ENCODE measurements at places on chromosomes 3 and 15.

- no peak for DNase-seq
These were observed 78.8 kb upstream of the BOC start for GRCh38 chr3:113132571-113132996.

DNA sequence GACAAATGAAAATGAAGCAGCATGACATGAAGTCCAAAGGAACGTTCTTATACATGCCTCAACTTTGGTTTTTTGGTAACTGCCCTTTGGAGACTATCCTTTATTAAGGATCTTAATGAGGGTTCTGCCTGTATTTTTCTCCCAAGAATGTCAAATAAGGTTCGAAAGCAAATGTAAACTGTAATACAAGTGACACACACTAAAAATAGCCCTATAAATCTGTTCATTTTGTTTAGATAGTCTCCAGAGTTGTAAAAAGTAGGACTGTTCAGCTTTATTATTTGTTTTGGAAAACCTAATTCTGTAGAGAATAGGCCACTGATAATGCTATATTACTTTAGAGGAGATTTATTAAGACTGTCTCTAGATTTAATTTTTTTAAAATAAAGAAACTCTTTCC, 80.5 kb upstream of the CDIN1 start:
- DNase-seq, result no peak

DNA sequence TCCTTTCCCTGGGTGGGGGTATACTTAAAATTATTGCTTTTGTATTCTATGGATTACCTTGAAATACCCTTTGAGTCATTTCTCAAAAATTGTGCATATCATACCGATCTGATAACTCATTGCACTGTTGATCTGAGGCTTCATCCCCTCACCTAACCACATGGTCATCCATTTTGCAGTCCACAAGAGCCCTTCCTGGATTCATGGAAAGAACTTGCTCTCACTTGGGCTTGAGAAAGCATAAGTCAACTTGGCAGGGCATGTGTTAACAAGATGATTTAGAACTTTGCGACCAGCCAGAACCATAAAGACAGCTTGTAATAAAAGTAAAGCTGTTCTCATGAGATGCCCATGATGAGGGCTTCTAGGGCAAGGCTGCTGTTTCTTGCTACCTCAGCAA, 22.2 kb downstream of the MME start:
- no peak for DNase-seq

DNA sequence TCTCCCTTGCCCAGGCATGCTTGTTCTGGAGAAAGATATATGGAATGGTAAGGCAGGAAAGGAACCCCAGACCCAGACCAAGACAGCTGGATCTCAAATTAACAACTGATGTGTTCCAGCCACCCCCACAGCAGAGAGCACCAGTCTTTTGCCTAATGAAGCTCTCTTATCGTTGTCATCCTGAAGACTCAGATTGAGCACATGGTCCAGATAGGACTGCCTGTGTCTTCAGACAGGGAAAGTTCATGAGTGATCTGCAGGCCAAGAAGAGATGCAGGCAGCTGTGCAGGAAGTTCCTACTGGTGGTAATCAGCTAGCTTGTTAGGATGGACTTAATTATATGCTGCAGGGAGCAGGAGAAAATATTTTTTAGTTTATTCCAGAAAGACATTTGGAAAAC, 53.3 kb downstream of the PPP2R3A start:
- DNase-seq, result no peak

DNA sequence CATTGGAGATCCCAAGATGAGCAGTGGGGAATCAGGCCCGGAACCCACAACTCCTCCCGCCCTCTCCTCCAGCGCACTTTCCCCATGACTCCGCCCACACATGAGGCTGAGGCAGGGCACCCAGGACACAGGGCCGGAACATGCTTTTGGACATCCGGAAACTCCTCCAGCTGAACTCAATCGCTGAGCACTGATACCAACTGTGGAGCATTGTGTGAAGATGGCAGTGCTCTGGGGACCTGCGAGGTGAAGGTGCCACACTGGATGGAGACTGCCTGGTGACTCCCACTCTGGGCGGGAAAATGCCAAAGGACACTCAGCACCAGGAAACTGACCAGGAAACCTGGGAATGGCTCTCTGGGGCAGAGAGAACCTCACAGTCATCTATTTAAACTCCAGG, 189.1 kb downstream of the FAM43A start:
- no peak for DNase-seq

DNA sequence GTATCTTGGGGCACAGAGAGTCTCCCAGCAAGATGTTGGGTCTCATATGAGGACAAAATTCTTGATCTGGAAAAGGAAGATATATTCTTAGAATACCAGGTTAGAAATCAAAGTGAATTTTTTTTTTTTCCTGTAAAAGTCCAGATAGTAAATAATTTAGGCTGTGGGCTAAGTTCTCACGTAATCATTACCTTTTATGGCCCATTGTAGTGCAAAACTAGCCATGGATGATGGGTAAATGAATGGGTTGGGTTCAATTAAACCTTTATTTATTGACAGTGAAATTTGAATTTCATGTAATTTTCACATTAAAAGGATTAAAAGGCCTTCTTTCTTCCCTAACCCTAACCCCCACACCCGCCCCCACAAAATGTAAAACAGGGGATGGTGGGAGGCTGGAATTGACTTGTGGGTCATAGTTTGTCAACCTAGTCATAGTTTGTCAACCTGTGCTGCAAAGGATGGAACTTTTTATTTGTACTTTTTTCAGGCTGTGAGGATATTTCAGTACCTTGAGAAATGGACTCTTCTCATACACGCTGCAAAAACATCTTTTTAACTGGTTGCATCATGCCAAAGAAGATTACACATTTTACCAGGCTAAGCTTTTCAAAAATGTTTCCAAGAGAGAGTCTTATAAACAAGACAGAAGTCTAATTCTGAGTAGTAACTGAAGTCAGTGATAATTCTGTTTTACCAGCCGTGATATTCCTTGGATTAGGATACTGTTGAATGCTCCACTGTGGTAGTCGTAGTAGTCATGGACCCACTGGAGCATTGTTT, 138.8 kb downstream of the AKAP13 start:
- DNase-seq, result no peak

DNA sequence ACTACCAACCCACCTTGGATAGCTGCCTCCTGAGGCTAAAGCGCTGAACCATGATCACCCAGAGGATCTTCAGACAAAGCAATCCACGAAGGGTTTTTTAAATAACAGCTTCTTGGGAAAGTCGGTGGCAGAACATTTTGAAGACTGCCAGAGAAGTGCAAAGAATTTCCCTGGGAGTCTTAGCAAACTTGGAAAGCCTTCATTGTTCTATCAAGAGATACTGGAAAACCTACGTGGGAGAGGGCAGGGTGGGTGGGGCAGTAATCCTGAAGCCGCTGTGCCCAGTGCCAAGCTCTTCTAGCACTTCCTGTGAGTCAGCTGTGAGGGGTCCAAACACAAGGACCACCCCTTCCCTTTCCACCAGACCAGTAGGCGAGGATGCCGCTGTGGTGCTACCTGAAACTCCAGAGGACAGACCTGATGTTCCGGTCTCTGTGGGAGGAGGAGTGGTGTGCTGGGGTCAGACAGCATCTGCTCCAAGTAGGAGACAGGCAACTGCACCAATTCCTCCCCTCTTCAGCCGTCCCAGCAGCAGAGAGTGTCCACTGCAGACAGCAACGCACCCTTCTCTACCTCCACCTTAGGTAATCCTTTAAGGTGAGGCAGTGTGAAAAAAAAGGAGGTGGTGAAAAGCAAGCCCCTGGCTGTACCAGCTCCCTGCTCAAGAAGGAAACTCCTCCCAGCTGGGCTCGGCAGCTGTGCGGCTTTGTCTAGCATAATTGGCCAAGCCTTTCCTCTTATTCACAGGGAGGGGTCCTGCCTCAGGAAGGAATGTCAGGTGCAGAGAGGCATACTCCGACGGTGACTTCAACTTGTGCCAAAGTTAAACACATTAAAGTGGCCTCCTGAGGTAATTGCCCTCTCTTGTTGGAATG, 99.0 kb downstream of the TMCC1 start:
- no peak for DNase-seq

GRCh38 chr3:175102161-175102560, 243.0 kb downstream of the NAALADL2 start:
- DNase-seq, result no peak

- DNase-seq, result no peak
These were observed 29.4 kb downstream of the NR2F2 start for GRCh38 chr15:96359616-96360521.

- DNase-seq, result no peak
These were observed 106.1 kb upstream of the COL8A1 start for GRCh38 chr3:99532246-99532645.

DNA sequence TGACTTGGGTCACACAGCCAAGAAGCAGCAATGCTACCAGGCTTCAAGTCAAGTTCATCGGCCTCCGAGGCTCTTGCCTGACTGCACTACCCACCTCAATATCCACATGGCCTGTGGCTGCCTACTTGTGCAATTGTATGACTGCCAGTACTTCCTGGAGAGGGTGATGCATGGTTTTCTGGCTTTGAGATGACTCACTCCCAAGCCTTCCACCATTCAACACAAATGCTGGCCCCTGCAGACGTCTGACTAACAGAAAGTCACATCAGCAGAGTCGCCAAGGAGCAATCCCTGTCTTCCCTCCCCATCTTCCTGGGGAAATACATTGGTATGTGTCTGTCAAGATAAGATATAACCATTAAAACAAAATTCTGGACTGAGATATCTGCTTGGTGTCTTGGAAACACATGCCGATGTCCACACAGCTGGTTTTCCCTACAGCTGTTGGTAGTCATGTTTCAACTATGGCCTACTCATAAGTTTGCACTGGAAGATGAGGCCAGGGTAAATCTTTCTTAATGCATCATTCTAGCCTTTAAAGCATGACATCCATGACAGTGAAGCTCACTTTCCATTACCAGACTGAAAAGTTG, 79.6 kb upstream of the SPATA12 start:
- DNase-seq, result no peak

DNA sequence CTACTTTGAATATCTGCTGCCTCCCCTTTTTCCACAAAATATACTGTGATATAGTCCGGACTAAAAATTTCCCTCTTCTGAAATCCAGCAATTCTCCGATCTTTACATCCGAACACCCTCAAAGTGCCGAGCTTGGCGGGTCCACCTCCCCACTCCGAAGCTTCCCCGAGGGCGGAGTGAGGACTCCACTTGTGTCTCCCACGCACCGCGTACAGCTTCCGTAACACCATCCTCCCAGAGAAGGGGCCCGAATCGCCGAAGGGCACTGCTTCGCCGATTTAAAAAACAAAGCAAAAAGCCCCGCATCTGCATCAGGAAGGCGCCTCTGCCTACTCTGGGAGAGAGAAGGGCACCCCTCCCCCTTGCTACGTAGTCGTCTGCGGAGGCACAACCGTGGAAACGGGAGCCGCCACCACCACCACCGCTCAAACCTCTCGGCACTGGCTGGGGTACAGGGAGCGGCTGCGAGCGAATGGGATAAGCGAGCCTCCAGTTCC, 551 bp downstream of the NCBP2 start:
- peak; percentile 60 for DNase-seq

DNA sequence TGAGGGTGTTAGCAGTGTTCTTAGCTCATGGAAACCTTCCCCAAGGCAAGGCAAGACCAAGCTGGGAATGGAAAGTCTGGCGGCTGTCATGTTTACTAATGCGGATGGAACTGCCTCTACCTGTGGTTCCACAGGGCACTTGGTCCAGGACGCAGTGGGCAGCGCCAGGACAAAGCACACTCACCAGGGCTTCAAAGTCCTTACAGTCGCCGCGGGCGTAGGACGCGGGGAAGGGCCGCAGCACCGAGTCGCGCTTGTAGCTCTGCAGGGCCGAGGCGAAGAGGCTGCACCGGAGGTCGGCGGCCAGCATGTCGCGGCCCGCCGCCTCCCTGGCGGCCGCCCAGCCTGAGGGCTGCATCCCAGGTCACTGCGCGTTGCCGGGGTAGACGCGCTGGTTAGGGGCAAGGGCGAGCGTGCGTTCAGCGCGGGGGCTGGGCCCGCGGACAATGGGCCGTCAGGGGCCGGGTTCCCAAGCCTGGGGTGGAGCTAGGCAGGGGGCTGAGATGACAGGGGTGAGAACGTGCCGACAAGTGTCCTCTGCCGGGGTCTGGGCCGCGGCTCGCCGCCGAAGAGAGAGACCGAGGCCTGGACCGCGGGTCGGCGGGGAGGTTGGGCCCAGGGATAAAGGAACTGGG, 497 bp downstream of the PARP16 start:
- no peak for DNase-seq

- DNase-seq, result no peak
These were observed 66.5 kb downstream of the NME9 start for GRCh38 chr3:138263104-138263503.

GRCh38 chr3:158702815-158703481, 29.3 kb downstream of the RARRES1 start:
- DNase-seq, result no peak

DNA sequence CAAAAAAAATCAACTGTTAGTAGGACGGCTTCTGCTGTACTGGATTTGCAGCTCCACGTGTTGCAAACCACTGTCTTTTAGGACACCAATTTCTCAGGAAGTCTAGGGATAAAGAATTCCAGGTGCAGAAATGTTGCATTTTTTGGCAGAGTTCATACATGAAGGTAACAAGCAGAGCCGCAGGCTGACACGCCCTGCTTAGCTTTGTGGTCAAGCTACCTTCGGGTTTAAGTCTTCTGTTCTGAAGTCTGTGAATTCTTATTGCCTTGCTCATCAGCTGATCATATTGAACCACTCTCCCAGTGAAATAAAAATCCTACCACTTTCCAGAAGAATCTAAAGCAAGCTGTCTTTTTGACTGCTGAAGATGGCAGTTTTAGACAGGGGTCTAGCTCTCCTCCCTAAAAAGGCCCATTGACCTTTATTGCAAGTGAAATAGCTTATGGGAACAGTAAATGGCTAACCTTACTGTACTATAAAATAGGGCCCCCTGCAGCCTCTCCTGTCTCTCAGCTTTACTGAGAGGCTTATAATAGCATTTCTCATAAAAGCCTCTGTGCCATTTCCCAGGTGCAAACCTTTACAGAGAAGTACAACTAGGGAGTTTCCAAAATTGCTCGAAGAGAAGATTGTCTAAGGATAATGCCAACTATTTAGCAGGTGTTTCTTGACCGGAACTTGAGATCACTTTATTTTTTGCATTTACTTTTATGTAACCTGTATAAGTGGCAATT, 262.2 kb upstream of the IL12A start:
- DNase-seq, result no peak

DNA sequence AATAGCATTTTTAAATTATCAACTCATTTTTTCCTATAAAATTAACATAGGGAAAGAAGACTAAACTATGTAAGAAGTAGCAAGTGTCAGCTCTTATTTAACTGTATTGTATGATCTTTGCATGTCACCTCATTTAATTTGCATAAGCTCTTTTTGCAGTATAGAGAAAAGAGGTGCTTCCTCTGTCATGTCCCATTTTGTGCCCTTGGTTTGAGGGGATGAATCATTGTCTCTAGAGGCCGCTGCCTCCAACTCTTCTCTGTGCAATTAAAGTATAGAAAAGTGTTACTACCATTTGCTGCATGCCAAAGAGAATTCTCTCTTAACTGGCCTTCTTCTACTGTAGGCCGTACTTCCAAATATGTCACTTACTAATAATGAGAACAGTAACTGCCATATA, 93.4 kb downstream of the LRRC28 start:
- DNase-seq, result no peak

- DNase-seq, result no peak
These were observed 334.2 kb upstream of the ALCAM start for GRCh38 chr3:105032541-105032940.

All from activated naive CD4-positive, alpha-beta T cell (primary cell).